Lower leg skin (tissue), 4 donors: ENCODE measurements at places on chromosomes 3 and 15. TPM values are rescaled to one million over a fixed set of nuclear protein-coding genes. Genes with fewer than 3 reads are reported as not detected.

DNA sequence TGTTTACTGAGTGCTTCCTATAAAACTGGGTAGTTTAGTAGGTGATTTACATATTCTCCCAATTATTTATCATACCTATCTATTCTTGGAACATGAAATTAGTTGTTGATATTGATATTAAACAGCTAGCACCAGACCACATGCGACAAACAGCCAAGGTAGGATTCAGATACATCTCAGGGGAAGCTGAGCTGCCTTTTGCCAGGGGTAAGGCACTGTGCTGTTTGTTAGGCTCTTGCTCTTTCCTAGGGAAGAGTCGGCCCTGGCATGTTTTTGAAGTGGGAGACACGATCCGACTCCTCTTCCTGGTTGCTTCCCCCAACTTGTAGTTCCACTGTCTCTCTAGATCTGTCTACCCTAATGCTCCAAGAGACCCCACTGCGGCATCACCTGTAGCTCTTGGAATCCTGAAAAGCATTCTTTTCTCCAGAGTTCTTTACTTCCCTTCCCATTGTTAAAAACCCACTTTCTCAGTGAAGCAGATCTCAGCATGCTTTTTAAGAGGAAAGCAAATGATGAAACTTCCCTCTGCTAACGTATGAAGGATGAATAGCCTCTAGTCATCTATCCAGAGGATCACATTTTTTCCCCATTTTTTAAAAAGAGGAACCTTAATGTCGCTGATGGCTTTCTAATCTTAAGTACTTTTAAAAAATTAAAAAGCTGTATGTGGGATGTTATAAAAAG, 138.4 kb downstream of the GHSR start:
- no peak for DNase-seq

- no peak for DNase-seq
These were observed 613.1 kb downstream of the SI start for GRCh38 chr3:164465172-164465571.

GOLGA8J gene
- not detected for total RNA-seq

ZNF619 gene
- 5.1 TPM for total RNA-seq

- DNase-seq: peak; percentile 28
These were observed 966 bp downstream of the MYO1E start for GRCh38 chr15:59371458-59372351.

GRCh38 chr15:40830884-40831283, 2.4 kb upstream of the PPP1R14D start:
- DNase-seq: no peak

LRRC31 gene
- not detected for total RNA-seq

GRCh38 chr3:172071780-172072330, 32.5 kb downstream of the FNDC3B start:
- DNase-seq: no peak
